ENCODE measurements at places on chromosomes 7 and 10. TPM values are rescaled to one million over a fixed set of nuclear protein-coding genes. Genes with fewer than 3 reads are reported as not detected.

The SORCS1 gene
- not detected for total RNA-seq

The PLEKHS1 gene
- not detected for total RNA-seq

The UTF1 gene
- not detected for total RNA-seq

The CYP3A5 gene
- not detected for total RNA-seq

The VAX1 gene
- not detected for total RNA-seq

The GUSB gene
- 26.3 TPM for total RNA-seq

The TFR2 gene
- total RNA-seq, result not detected

The RNF148 gene
- 1.1 TPM for total RNA-seq

The CFAP58 gene
- total RNA-seq, result 0.65 TPM

The CFAP46 gene
- total RNA-seq, result 1.3 TPM

The MUC12 gene
- not detected for total RNA-seq

The TECPR1 gene
- 51.4 TPM for total RNA-seq

The PITX3 gene
- total RNA-seq, result not detected

The PLAC9 gene
- total RNA-seq, result 2.9 TPM

The LIPN gene
- not detected for total RNA-seq

The NUB1 gene
- total RNA-seq, result 36.9 TPM

Measured in epithelial cell of umbilical artery (primary cell).